GM23248 (cell line): ENCODE measurements at places on chromosomes 12 and 14. TPM values are rescaled to one million over a fixed set of nuclear protein-coding genes. Genes with fewer than 3 reads are reported as not detected.

The PLA2G1B gene
- total RNA-seq = not detected in 2 replicates

The GSG1 gene
- 0.86 and 1.3 TPM in 2 replicates for total RNA-seq

The SOX5 gene
- not detected in 2 replicates for total RNA-seq

The PUS1 gene
- total RNA-seq = 13.9 and 18.9 TPM in 2 replicates

The FOXN3 gene
- total RNA-seq = 15.9 and 18.6 TPM in 2 replicates

The MMP19 gene
- 17.6 and 26.3 TPM in 2 replicates for total RNA-seq

The KRT2 gene
- not detected in 2 replicates for total RNA-seq

The ALX1 gene
- 0.13 TPM in 1 of 2 replicates, not detected in the other for total RNA-seq

The FAIM2 gene
- 0.86 and 2.8 TPM in 2 replicates for total RNA-seq

The CLEC1B gene
- total RNA-seq = not detected in 2 replicates

The AMIGO2 gene
- total RNA-seq = 25.7 and 29.9 TPM in 2 replicates
